ENCODE measurements at places on chromosomes 3 and 15. TPM values are rescaled to one million over a fixed set of nuclear protein-coding genes. Genes with fewer than 3 reads are reported as not detected.

DNA sequence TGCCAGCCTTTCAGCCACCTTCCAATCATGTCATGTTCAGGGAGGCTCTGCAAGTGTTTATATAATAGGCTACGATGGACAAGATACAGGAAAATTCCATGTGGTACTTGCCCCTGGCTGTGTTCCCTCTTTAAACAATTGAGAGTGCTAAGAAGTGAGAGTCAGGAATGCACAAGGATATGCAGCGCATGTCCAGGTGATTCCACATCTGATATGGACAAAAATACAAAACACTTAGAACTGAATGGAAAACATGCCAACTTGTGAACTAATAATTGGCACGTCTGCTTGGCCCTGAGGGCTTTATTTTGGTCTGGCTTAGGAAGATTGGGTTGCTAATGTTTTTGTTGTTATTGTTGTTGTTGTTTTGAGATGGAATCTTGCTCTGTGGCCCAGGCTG, 100.9 kb downstream of the CEMIP start:
- no peak for DNase-seq
- H3K27ac ChIP-seq = no peak overlapping the region
- no peak overlapping the region for H3K4me3 ChIP-seq
- H3K4me1 ChIP-seq = no peaks in the 10 kb centered on the region
- no peaks in the 10 kb centered on the region for H3K36me3 ChIP-seq

ARID3B gene
- total RNA-seq = 16.3 TPM

DNA sequence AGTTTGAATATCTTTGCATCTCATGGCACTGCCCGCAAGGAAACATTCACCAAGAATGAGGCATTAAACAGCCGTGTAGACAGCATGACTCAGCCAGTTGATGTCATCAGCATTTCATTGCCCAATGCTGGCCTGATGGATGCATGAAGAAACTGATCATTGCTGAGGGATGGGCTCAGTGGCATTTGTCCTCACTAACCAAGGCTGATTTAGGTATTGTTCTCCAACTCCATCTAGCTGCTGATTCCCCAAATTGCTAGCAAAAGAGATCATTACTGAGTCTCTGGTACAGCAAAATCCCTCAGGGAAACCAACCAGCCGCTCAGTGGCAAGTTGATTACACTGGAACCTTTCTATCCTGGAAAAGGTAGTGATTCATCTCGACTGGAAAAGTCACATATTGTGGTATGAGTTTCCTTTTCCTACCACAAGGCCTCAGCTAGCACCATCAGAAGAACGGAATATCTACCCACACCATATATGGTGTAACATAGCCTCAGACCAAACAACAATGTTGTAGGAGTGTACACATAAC, 186.5 kb upstream of the GAP43 start:
- no peak overlapping the region for H3K27ac ChIP-seq
- no peak for DNase-seq
- no peak overlapping the region for H3K4me3 ChIP-seq
- H3K36me3 ChIP-seq = no peaks in the 10 kb centered on the region
- H3K4me1 ChIP-seq = no peaks in the 10 kb centered on the region

- no peak overlapping the region for H3K27ac ChIP-seq
- H3K36me3 ChIP-seq = no peaks in the 10 kb centered on the region
- no peak overlapping the region for H3K4me3 ChIP-seq
- H3K27me3 ChIP-seq = peaks cover 5% of the 10 kb centered on the region
- DNase-seq = no peak
- no peaks in the 10 kb centered on the region for H3K4me1 ChIP-seq
These were observed 79.7 kb downstream of the BDH1 start for GRCh38 chr3:197475997-197476525.

SPTSSB gene
- 0.87 TPM for total RNA-seq
